ENCODE measurements at places on chromosomes 2 and 18.

GRCh38 chr2:147511491-147511948, 333.3 kb upstream of the ACVR2A start:
- DNase-seq = no peak

GRCh38 chr18:36402765-36403396, 105.4 kb downstream of the FHOD3 start:
- no peak for DNase-seq

- DNase-seq = no peak
Measured at GRCh38 chr2:71846669-71847291, 300.9 kb downstream of the CYP26B1 start.

- no peak for DNase-seq
Measured at GRCh38 chr2:32627441-32627813, 423 bp upstream of the TTC27 start.

DNA sequence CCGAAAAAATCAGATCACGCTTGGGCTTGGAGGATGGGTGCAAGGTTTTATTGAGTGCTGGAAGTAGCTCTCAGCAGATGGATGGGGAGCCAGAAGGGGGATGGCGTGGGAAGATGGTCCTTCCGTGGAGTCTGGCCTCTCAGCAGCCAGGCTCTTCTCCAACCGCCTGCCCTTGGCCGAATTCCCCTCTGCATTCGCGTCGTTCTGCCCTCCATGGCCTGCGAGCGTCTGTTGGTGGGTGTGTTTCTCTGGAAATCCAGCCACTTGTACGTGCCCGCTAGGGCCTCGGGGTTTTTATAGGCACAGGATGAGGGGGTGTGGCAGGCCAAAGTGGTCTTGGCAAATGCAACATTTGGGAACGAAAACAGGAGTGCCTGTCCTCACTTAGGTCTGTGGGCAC, 815.2 kb downstream of the TSN start:
- no peak for DNase-seq

DNA sequence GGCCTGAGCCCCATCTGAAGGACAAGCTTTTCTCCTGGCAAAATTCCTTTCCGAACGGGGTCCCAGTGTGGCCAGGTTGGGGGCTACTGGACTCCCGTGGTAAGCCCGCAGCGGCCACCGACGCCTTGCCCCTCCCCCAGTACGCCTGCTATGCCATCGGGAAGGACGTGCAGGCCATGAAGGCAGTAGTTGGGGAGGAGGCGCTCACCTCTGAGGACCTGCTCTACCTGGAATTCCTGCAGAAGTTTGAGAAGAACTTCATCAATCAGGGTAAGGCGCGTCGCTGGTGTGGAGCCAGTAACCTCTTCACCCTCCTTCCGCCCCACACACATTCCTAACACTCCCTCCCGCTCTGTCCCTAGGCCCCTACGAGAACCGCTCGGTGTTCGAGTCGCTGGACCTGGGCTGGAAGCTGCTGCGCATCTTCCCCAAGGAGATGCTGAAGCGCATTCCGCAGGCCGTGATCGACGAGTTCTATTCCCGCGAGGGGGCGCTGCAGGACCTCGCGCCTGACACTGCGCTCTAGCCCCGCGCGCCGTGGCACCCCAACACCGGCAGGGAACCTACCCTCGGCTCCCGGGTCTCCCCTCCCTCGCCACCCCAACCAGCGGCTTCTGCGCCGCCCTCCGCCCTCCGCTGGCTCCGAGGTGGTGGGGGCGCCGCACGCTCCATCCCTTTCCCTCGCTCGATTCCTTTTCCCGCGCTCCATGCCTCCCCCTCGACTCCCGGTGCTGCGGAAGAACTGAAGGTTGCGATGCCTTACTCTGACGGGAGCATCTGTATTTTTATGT, 13.6 kb upstream of the ANKRD53 start:
- DNase-seq = peak; percentile 88

DNA sequence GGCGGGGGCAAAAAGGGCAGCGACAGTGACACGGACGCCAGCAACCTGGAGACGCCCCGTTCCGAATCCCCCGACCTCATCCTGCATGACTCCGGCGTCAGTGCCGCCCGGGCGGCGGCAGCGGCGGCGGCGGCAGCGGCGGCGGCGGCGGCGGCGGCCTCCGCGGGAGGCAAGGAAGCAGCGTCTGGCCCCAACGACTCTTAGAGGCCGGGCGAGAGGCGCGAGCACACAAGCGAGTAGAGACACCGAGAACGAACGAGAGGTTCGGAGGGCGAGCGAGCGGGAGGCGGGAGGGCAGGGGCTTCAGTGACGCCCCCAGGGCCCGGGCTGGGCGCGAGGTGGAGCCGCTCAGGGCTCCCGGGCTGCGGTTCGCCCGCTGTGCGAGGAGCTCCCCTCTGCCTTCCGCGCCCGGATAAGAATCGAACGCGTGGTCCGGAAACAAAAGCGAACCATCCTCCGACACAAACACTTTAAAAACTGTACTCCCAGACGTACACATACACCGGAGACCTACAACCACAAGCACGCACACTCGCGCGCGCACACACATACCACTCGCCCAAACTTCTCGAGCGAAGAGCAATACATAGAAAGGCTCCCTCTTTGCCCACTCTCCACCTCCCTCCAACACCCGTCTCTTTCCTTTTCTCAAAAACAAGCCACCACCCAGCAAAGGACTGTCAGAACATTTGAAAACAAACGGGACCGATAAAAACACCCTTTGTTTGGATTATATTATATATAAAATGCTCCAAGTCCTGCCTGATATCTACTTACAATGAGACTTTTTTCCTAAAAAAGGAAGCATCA, 2.8 kb downstream of the SP9 start:
- DNase-seq = peak; percentile 72

DNA sequence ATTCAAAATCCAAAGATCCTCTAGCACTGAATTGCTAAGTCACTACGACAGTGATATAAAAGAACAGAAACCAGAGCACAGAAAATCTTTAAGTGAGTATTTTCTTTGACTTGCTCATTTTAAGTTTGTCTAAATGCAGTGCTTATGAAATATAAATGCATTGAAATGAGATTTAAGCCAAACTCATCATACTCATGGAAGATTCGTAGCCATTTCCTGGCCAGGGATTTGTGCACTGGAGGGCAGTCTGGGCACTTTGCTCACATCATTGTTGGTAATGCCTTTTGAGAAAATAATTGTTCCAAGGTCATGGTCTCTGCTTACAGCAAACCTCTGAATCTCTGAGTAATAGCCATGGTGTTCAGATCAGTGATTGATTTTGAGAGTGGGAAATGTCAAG, 307.7 kb downstream of the ARHGAP15 start:
- no peak for DNase-seq

- no peak for DNase-seq
Measured at GRCh38 chr18:54466248-54467005, 108.7 kb downstream of the C18orf54 start.

DNA sequence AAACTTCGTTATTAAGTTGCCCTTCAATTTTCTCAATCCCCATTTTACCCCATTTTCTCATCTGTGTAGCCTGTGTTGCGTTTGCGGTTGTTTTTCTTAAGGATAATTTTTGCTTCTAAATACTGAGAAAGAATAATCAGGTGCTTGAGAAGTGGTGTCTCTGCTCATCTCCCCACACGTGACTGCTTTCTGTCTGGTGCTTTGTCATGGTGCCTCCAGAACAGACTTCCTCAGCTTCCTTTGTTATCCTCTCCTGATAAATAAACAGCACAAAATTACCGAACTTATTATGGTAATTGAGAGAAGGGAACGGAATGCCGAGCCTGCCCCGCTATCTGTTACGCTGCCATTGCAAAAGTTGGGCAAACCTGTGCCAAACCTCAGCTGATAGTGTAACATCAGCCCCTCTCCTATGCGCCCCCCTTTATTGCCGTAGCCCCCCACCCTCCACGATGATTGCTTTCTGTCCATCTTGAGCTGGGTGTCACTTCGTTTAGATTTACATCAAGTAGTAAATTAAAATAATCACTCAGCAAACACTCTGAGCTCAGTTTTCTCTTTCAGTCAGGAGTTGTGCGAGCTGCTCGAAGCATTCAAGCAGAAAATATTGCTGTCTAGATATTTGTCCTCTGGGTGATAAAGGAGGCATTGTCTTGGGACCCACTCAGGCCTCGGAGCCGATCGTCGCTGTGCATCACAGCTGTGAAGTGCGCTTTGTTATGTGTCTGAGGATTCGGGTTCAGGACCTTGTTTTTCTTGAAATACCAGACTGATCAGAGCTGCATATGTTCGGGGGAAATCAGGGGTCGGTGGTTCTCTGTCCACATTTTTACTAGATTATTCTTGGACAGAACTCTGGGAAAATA, 1008.5 kb upstream of the FANCL start:
- no peak for DNase-seq

DNA sequence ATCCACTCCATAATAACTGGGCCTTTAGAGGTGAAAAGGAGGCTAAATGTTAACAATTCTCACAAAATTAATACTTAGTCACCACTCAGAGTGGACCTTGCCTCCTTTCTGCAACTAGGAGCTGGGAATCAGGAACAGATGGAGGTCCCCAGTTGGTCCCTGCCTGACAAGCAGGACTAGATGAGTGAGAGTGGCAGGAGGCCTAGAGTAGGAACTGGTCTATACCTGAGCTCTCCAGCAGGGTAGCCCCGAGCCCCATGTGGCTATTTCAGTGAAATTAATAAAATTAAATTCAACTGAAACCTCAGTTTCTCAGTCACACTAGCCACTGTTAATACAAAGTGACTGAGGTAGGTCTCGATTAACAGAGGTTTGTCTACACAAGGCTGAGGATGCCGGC, 150.5 kb downstream of the MYO5B start:
- DNase-seq = no peak

DNA sequence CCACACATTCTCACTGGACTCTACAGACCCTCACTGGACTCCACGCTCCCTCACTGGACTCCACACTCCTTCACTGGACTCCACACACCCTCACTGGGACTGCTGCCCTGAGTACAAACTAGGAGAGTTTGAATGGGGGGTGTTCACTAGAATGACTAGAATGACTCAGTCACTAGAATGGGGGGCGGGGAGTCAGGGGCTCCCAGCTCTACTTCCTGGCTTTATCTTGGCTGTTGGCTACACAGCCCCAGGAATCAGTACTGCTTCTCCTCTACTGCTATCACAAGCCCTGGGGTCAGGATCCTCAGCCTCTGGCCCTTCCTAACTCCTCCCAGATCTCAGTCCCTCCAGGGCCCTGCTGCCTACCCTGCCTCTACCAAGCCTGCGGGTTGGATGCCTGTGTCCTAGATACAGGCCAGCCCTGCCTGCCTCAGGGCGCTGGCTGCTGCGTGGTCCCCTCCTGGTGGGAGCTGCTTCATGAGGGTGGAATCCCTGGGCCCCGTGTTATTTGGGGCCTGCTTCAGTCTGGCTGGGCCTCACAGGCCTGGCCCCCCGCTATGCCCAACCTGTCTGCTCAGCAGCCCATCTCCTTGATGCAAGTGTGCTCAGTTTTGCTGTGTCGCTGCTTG, 7.8 kb downstream of the PTMA start:
- no peak for DNase-seq
